T-helper 2 cell (primary cell): ENCODE measurements at places on chromosomes 2 and 18.

GRCh38 chr18:48774941-48775340 is 175.8 kb downstream of the SMAD7 start:
- no peak for DNase-seq

DNA sequence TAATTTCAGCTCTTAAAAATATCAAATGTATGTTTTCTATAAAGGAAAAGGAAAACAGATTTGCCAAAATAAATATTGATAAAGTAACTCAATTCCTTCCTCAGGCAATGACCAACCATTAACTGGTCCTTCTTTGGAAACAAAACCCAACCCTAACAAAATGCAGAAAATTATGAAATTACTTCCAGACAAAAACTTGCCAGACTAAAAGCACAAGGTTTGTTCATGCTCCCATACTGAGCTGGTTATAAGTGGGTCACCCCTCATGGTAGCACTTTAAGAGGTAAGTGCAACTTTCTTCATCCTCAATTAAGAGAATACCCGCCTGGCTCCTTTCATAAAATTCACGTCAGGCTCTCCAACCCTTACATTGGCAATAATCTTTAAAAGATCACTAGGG is 31.1 kb upstream of the TTC32 start:
- no peak for DNase-seq

DNA sequence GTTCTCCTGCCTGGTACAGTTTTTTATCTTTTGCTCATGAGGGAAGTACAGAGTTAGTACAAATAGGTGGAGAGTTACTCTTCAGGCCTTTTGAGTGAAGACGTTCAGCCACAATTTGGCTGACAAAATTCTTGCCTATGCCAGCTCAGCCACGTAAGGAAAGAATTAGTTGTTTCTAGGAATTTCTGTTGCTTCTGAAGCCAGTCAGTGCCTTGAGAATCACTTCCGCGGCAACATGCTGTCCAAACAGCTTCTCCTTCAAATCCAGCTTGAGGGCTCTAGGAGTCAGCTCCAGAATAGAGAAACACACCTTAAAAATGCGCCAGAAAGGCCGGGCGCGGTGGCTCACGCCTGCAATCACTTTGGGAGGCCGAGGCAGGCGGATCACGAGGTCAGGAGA is 27.5 kb downstream of the M1AP start:
- no peak for DNase-seq

- DNase-seq, result no peak
Measured at GRCh38 chr2:112807233-112807807, 23.0 kb upstream of the IL1A start.

DNA sequence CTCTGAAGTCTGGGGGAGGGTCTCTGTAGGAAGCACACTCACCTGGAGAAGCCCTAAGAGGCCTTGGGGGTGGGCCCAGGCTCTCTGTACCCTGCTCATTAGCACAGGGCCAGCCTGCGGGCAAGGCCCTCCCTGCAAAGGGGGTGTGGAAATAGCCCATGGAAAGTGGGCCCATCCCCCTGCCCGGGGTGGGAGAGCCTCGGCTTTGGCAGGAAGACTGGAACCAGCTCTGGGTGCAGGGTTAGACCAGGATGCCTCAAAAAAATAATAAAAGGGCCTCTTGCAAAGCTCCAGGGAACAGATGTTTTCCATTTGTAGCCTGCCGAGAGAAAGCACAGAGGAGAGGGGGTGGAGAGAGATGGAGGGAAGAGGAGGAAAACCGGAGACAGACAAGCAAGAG is 98.7 kb downstream of the STPG4 start:
- DNase-seq, result no peak

DNA sequence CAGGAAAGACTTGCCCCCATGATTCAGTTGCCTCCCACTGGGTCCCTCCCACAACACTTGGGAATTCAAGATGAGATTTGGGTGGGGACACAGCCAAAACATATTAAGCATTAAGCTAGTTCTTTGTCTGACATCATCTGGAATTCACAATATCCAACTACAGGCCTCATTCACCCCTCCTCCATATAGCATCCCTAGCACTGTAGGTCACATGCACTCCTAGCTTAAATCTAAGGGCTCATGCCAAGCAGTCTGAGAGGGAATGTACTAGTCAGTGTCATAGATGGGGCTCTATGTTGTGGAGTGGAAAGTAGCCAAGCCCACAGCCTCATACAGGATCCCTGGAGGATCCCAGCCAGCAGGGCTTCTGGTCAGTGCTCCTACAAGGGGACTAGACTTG is 92.1 kb downstream of the IRS1 start:
- DNase-seq, result no peak

DNA sequence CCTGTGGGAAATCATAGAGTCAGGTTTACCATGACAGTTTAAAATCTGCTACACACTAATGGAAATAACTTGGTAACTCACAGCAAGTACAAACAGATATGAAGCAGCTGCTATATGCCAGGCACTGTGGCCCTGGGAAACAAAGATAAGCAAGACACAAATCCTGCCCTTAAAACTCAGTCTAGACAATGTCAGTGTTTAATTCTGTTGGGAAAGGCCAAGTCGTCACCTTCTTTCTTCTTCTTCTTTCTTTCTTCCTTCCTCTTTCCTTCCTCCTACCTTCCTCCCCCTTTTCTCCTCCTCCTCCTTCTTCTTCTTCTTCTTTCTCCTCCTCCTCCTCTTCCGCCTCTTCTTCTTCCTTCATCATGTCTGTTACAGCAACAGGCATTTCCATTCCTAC is 26.8 kb downstream of the PLEK start:
- no peak for DNase-seq

DNA sequence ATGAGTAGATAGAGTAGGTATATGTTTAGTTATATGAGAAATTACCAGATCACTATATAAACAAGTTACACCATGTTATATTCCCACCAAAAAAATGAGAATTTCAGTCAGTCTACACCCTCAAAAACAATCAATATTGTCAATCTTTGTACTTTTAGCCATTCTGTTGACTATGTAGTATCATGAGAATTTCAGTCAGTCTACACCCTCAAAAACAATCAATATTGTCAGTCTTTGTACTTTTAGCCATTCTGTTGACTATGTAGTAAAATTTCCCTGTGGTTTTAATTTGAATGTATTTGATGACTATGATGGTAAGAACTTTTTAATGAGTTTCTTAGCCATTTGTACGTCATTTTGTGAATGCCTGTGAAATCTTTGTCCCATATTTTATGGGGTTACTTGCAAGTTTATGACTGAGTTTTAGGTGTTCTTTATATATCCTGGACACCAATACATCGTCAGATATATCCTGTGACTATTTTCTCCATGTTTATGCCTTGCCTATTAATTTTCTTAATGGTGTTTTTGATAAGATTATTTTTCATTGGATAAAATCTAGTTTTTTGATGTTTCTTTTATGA is 528.4 kb upstream of the SPHKAP start:
- no peak for DNase-seq
